ENCODE measurements at places on chromosomes 3 and 15.

- no peak for DNase-seq
These were observed 166.1 kb downstream of the ZNF621 start for GRCh38 chr3:40690749-40691451.

DNA sequence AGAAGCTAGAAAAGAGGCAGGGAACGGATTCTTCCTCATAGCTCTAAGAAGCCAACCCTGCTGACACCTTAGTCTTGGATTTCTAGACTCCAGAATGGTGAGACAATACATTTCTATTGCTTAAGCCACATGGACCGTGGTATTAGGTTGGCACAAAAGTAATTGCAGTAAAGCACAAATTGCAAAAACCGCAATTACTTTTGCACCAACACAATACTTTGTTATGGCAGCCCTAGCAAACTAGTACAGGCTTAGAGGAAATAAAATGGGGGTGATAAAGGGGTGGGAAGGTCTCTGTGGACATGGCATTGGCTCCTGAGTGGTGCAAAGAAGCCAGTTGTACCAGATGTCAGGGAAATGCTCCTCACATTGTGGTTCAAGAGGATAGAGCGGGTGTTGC lies 56.0 kb downstream of the SLC7A14 start:
- DNase-seq = no peak

DNA sequence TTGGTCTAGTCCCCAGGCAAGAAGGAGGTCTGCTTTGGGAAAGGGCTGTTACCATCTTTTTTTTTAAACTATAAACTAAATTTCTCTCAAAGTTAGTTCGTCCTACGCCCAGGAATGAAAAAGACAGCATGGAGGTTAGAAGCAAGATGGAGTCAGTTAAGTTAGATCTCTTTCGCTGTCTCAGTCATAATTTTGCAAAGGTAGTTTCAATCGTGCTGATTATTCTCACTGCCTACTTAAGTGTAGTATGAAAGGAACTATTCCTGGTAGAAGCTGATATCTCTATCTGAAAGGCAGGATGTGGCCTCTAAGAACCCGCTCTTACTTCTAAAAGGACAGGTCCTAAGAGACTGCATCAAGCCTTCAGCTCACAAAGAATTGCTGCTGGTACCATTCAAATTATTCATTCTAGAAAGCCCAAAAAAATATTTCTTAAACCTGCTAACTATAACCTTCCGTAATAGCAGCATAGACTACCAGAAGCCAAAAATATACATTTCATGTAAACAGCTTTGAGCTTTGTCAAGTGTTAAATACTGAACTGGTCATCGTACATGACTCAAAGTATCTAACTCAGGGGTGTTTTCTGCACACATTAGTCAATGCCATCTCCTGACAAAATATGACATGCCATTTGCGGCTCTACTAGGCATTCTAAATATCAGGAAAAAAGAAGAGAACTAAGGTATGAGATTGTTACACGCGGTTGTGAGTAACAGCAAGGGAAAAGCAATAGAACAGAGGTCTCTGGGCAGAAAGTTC lies 96.0 kb upstream of the CCDC80 start:
- no peak for DNase-seq

- no peak for DNase-seq
These were observed 12.6 kb upstream of the SPINK8 start for GRCh38 chr3:48345946-48346572.

DNA sequence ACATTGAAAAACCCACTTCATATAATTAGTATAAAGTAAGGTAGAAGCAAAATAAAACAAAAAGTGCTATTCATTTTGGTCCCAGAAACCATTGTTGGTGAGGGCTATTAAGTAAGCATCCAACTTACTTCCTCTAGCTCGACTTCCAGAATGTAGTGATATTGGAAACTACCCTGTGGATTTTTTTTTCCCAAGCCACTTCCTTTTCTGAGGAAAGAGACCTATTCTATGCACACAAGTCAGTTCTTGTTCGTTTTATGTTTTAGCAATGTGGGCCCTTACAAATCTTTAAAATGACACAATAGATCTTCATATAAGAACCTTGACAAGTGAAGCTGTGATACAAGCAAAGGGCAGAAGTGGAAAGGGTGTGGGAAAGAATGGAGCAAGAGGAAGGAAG lies 402.0 kb upstream of the TBL1XR1 start:
- no peak for DNase-seq

DNA sequence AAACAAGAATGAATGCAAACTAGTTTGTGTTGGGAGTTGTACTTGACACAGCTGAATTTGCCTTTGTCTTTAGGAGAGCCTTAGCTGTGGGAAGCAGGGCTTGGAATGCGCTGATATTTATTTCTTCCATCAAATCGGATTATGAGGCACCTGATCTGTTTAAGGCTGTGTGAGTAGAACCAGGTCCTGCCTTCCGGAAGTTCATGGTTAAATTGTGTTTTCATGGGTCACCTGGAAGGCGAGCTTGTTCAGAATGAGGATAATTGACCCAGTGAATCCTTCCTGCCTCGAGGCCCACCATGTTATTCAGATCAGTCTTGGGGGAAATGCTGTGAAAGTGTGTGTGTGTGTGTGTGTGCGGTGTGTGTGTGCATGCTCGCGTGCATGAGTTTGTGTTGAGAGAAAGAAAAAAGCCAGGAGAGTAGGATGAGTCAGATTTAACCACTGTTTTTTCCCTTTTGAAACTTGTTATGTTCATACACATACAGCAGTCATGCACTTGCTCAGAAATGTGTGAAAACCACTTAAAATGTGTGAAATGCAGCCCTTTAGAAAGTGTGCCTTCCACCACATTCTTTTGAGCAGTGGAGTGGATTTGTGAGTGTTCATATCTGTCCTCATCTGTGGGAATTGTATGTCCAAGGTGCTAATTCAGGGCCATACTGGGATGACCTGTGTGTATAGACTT lies 36.7 kb downstream of the SMAD3 start:
- no peak for DNase-seq

DNA sequence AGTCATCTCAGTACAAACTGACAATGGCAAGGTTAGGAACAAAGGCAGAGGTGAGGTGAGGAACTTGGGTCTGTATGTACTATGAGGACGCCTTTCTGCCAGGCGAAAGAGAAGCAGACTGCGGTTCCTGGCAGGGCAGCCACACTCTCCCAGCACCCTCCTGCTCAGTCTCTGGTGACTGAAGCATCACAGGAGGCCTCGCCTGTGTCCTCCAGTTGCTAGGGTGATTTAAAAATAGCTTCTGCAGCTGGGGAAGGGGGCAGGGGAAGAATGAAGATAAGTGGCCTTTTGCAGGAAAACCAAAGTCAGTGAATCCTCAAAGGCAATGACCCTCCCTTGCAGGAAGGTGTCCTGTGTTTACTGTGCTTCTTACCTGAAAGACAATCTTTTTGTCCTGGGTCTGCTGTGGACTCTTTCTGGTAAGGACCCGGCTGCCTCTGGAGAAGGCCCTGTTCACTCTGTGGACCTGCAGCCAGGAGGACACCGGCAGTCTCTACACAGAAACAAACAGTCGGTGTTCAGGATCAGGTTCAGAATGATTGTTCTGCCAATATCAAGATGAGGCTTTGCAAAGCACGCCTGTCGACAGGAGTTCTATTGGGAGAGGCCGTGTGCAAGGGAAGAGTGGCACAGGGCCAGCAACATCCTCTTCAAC lies 65.7 kb upstream of the DGKG start:
- no peak for DNase-seq

DNA sequence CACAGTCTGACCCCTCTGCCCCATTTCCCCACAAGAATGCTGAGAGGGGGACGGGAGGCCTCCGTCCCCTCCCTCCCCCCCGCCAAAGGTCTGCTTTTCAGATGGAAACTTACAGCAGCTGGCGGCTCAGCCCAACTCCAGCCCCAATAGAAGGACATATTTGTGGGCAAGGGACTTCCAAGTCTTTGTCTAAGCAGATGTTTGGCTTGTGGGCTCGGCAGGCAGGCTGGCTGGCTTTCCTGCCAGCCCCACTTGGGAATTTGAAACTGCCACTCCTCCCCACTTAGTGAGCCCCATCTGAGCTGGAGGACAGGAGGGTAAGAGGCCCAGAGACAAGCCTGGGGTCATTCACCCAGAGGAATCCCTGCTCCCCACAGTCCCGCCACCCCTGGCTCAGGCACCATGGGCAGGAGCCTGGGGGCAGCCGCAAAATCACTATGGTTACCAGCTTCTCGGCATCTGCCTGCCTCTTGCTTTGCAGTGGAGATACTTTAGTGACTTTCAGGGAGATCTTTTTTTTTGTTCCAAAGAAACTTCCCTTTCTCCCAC lies 53.6 kb downstream of the LMCD1 start:
- DNase-seq = no peak

- DNase-seq = no peak
These were observed 26.5 kb downstream of the CD200R1 start for GRCh38 chr3:112948346-112948838.

- no peak for DNase-seq
These were observed 49.2 kb downstream of the NBEAL2 start for GRCh38 chr3:47028667-47029066.

DNA sequence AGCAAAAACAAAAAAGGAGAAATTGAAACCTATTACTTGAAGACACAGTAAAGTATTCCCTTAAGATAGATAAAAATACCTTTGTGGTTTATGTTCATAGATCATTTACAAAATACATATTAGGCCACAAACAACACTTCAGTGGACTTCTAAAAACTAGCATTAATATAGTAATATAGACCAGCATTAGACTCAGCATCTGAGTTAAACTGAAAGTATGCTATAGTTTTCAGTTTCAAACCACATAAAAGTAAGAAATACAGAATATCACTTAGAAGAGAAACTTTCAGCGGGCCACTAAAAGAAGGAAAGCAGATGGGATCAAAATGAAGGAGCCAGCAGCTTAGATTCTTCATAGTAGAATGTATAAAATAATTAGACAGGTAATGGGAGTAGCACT lies 86.6 kb downstream of the MSL2 start:
- no peak for DNase-seq

DNA sequence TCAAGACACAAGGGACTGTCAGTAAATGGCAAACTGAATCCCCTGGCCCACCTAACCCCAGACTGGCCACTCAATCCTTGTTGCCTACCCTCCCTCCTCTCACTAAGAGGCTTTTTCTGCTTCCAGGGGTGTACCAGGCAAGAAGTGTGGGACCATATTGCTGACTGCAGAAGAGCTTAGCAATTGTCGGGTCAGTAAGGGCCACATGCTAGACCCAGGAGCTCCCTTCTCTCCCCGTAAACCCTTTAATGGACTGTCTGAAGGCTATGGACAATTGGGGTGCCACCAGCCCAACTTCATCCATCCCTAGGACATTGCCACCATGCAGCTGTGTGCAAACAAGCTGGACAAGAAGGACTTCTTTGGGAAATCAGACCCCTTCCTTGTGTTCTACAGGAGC lies 8.8 kb downstream of the CPNE9 start:
- no peak for DNase-seq

DNA sequence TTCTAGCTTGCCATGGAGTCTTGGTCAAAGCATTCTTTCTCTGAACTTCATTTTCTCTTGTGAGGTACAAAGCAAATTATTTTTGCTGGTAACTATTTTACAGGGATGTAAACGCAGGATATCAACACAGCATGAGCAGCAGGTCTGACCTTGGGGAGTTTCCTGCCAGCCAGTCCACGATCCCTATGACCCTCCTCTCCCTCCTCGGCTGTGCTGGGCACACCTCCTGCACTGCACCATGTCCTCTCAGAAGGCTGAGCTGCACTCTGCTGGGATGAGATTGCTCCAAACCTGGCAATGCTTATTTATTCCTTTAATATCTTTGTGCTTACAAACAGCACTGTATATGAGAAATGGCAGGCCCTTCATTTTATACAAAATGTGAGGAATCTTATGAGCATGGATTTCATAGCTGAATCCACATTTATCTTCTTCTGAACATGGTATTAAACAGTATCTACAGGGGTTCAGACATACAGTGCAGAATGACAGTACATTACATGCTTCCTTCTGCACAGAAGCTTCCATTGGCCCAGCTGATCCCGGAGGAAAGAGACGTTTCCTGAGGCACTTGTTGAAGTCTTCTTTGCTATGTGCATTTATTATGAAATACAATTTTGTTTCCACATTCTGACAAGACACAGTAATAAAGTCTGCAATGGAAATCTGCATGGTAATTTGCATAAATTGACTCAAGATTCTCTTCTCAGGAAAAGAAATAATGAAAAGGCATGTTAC lies 41.2 kb downstream of the RAB6B start:
- no peak for DNase-seq

DNA sequence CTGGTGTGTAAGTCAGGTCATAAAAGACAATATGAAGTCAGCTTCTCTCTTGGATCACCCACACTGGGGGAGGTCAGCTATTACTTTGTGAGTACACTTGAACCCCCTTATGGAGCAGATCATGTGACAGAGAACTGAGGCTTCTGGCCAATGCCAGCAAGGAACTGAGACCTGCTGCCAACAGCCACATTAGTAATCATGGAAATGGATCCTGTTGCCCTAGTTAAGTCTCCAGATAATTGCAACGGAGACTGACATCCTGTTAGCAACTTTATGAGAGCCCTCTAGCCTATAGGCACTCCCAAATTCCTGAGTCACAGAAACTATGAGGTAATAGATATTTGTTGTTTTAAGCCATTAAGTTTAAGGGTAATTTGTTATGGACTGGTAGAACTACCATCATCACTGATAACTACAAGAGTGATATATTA lies 110.4 kb upstream of the GMNC start:
- no peak for DNase-seq

All from stimulated activated CD4-positive, alpha-beta T cell treated with anti-CD3 and anti-CD28 coated beads, TNF-alpha, amount 100 ng/mL, for 4 hours (primary cell).